ENCODE measurements at places on chromosomes 7 and 10. TPM values are rescaled to one million over a fixed set of nuclear protein-coding genes. Genes with fewer than 3 reads are reported as not detected.

The KLF14 gene
- total RNA-seq, result not detected

The FGFBP3 gene
- total RNA-seq, result 0.65 TPM

The MORN4 gene
- total RNA-seq, result 17.7 TPM

The SFTPA2 gene
- 0.11 TPM for total RNA-seq

The LMTK2 gene
- 28.3 TPM for total RNA-seq

The PDGFA gene
- 38.9 TPM for total RNA-seq

The STK17A gene
- 40.3 TPM for total RNA-seq

The OR13A1 gene
- total RNA-seq, result not detected

The TEX36 gene
- not detected for total RNA-seq

The SNX10 gene
- 1.3 TPM for total RNA-seq

The GIMAP1 gene
- total RNA-seq, result 3.5 TPM

The CRYGN gene
- total RNA-seq, result not detected

The SP4 gene
- total RNA-seq, result 6.1 TPM

The AFAP1L2 gene
- total RNA-seq, result 3.9 TPM

The GOLGA7B gene
- 0.54 TPM for total RNA-seq

The SLC26A4 gene
- 1.5 TPM for total RNA-seq
